Hematopoietic multipotent progenitor cell (in vitro differentiated cells): ENCODE measurements at places on chromosomes 1 and 21. TPM values are rescaled to one million over a fixed set of nuclear protein-coding genes. Genes with fewer than 3 reads are reported as not detected.

The HSD3B2 gene
- total RNA-seq: not detected

The CYYR1 gene
- total RNA-seq: 6.2 TPM

The MTARC1 gene
- total RNA-seq: 1.9 TPM

The MIXL1 gene
- 1.6 TPM for total RNA-seq

DNA sequence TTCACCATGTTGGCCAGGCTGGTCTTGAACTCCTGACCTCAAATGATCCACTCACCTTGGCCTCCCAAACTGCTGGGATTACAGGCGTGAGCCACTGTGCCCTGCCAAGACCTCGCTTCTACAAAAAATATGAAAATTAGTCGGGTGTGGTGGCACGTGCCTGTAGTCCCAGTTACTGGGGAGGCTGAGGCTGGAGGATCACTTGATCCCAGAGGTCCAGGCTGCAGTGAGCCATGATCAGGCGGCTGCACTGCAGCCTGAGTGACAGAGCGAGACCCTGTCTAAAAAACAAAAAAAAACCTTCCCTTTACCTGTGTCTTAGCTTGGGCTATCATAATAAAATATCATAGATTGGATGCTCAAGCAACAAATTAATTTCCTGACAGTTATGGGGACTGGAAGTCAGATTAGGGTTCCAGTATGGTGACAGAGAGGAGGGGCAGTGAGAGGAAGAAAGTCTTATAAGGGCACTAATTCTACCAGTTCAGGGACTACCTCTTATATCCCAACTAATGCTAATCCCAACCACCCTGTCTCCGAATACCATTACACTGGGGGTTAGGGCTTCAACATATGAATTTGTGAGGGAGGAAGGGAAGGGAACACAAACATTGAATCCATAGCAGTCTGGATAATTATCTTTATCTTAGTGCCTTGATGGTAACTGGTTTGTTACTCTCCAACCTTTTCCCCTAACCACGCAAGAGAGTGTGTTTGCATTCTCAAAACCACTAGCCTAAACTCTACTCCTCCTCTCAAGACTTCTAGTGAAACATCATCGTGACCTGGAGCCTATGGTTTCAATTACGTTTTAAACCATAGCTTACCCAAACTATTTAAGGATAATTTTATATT, 1.0 kb upstream of the NAXE start:
- DNase-seq: no peak

GRCh38 chr21:16047904-16048303, 318.1 kb downstream of the USP25 start:
- no peak for DNase-seq

The LEPR gene
- total RNA-seq: 3.5 TPM

DNA sequence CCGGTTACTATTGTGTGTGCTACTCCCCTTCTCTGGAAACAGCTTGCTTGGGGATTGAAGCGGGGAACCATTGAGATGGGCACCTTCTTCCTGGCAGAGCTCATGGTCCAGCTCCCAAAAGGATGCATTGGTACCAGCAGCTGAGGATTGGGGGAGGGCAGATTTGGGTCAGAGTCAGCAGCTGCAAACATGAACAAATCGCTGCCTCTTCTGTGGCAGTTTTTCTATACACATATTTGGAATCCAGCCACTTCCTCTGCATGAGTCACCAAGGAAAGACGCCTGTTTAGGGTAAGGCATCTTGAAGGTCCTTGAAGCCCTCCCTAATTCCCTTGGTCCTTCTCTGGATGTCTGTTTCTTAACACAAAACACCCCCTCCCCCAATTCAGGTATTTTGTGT, 104.7 kb downstream of the DAB1 start:
- DNase-seq: no peak

- DNase-seq: no peak
These were observed 25.1 kb downstream of the TIAM1 start for GRCh38 chr21:31318971-31319370.

DNA sequence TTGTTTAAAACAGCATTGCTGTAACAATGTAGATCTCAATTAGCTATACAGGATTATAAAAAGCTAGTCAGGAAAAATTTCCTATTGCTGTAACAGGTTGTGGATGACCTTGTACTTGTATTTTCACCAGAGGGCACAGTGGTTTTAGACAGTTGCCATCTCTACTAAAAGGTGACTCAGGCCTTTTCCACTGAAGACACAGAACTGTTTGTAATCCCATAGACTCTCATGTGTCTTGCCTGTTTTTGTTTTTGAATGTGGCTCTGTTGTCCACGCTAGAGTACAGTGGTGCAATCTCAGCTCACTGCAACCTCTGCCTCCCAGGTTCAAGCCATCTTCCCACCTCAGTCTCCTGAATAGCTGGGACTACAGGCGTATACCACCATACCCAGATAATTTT, 5.9 kb downstream of the MTFR1L start:
- DNase-seq: no peak

GRCh38 chr1:95699149-95699953, 465.3 kb downstream of the RWDD3 start:
- no peak for DNase-seq

- DNase-seq: no peak
These were observed 9.6 kb downstream of the TMEM9 start for GRCh38 chr1:201144701-201145100.

DNA sequence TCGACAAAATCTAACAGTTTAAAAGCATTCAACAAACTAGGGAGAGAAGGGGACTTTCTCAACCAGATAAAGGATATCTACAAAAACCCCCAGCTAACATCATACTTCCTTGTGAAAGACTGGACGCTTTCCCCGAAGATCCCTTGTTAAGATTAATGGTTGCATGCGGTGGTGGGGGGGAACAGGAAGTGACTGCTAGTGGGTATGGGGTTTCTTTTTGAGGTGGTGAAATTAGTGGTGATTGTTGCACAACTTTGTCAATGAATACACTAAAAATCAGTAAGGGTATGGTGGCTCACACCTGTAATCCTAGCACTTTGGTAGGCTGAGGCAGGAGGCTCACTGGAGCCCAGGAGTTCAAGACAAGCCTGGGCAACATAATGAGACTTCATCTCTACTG, 26.9 kb upstream of the EYA3 start:
- peak; percentile 95 for DNase-seq

DNA sequence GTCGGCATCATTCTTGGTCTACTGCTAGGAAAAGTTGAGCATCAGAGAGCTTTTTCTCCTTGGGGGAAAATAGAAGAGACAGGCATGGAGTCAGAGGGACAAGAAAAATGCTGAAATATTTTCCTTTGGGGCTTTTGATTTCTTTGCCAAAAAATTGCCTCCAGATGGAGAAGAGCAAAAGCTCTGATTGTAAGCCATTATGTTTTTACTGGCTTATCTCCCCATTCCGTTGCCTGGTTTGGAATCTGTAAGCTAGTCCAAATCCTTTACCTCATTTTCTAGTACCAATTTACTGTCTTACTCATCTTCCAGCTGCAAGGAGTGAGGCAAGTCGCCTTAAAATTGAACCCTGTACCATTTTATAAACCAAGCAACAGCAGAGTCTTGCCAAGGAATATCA, 23.3 kb upstream of the NBL1 start:
- no peak for DNase-seq

DNA sequence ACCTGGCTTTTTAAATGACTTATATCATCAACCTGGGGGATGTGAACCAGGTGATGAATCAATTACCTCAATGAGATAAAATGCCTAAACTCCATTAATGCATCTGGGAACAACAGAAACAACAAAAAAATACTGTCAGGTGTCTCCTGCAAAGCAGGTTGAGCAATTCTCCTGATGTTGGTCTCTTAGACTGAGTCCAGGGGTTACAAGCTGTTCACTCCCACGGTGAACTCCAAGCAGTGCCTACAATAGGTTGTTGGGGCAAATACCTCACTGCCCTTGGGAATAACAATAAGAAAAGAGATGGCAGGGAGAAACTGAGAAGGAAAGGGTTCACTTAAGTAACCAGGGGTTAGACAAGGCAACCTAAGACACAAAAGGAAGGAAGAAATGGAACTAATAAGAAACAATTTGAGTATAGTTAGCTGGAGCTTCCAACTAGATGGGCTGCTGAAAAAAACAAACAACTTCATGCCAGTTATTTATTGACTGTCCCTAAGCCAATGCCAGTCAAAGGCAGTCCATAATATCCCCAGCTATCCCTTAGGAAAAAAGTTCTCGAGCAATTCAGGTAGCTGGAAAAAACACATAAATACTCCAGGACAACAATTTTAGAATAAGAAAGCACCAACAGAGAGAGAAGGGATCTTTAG, 97.6 kb upstream of the MAGI3 start:
- DNase-seq: no peak

DNA sequence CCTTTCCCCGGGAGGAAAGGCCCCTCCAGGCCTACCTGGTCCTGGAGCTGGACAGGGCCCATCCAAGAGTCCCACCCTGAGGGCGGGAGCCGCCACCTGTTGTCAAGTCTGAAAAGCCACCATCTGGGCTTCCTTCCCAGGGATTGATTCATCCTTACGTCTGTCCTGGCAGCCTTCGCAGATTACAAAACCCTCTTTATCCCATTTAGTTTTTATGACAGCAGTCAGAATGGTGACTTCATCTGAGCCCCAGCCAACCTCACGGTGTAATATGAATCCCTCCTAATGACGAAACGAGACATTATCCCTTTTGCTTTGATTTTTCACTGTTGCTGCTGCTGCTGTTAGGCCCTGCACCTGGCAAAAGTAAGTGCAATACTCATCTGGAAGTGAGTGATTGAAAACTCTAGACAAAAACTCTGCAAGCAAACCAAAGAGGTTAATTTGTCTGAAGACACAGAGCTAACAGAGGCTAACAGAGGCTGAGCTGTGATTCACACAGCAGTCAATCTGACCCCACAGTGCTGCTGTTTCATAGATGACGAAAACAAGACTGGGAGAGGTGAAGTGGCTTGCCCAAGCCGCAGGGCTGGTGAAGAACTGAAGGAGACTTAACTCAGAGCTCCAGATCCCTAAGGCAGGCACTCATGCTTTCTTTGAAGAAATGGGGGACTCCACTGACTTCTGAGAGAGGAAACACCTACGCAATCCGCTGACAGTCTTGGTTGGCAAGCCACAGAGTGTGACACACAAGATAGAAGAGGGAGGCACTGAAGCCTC, 30.0 kb upstream of the S100A7 start:
- peak; percentile 63 for DNase-seq

The PITHD1 gene
- 34.5 TPM for total RNA-seq

The THEM5 gene
- not detected for total RNA-seq

GRCh38 chr1:242691610-242691945, 167.1 kb upstream of the PLD5 start:
- no peak for DNase-seq

- no peak for DNase-seq
These were observed 155.1 kb downstream of the PTPRU start for GRCh38 chr1:29391362-29391880.

The PM20D1 gene
- 0.54 TPM for total RNA-seq

The FHAD1 gene
- under 0.01 TPM for total RNA-seq

DNA sequence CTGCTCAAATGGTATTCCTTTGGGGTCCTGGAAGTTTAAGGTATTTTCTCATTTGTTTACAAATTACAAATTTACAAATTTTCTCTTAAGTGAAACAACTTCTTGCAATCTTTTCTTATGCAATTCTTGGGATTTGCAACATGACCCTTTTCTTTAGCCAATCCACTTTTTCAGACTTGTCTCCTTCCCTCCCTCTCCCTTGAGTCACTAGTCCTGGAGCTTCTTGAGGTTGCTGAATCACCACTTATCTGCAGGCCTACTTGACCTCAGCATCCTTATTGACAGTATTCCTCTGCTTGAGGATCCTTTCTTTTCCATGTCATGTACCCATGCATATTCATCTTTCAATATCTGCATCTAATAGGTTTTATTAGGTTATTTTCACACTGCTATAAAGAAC, 302.8 kb upstream of the ADAMTS5 start:
- DNase-seq: no peak

- DNase-seq: no peak
These were observed 25.2 kb downstream of the CCN1 start for GRCh38 chr1:85605484-85606413.
